Hippocampal formation (tissue), 2 donors: ENCODE measurements at places on chromosomes 2 and 18.

- DNase-seq, result no peak
These were observed 93.8 kb upstream of the REG3A start for GRCh38 chr2:79253243-79253774.

GRCh38 chr2:156883804-156884203 is 373.7 kb upstream of the GALNT5 start:
- no peak for DNase-seq

DNA sequence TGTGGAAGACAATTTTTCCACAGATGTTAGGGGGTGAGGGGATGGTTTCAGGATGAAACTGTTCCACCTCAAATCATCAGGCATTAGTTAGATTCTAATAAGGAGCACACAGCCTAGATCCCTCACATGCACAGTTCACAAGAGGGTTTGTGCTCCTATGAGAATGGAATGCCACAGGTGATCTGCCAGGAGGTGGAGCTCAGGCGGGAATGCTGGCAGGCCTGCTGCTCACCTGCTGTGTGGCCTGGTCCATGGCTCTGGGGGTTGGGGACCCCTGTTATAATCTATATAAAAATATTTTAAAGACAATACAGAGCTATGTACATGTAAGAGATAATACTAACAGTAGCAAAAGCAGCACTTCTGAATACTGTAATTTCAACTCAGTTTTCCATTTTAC is 19.2 kb downstream of the CWC22 start:
- DNase-seq, result no peak

GRCh38 chr2:66585587-66585986 is 150.7 kb downstream of the MEIS1 start:
- no peak for DNase-seq

DNA sequence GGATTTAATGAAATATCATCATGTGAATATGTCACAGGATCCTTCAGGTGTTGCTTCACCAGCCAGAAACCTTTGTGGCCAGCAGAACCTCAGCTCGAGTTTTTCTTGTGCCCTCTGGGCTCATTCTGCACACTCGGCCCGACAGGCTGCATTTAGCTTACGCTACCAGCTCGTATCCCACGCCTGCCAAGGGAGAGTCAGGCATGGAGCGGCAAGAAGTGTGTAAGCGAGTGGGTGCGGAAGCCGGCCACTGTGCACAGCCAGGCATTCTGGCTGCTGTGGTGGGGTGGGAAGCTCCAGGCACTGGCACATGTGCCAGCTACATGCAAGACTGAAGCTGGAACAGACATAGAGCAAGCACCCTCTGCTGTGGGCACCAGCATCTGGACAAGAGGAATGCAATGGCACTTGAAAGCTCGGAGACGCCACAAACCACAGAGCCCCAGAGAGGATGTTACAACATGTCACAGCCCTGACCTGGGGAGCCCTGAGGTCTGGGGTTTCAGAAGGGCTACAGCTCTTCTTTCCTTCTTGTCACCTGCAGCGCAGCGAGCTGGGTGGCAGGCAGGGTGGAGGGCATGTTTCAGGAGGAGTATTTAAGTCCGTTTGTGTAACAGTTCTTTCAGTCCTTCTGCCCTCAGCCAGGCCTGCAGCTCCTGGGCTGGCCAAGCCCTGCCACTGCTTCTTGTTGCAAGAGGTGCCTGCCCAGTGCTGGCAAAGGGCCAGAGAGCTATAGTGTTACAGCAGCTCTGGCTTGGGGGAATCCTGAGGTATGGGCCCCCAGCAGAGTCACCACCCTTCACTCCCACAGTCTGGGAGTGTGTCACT is 257.3 kb upstream of the HNMT start:
- no peak for DNase-seq

GRCh38 chr2:224638301-224638823 is 53.2 kb upstream of the CUL3 start:
- no peak for DNase-seq

- no peak for DNase-seq
These were observed 86.7 kb upstream of the KLF7 start for GRCh38 chr2:207252416-207252815.

GRCh38 chr18:77077941-77078689 is 54.5 kb downstream of the MBP start:
- no peak for DNase-seq

DNA sequence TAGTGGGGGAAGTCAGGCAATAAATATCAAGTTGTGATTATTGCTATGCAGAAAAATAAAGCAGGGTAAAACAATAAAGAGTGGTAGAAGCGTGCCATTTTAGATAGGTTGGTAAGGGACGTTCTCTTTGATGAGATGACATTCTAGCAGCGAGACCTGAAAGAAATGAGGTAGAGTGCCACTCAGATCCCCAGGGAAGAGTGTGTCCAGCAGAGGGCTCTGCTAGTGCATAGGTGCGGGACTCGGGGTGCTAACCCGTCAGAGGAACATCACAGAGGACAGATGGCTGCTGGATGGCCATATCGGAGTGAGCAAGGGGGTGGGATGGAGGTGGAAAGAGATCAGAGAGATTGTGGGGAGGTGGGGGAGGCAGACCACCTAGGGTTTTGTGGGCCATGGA is 16.3 kb upstream of the GTF2A1L start:
- peak; percentile 19 for DNase-seq

DNA sequence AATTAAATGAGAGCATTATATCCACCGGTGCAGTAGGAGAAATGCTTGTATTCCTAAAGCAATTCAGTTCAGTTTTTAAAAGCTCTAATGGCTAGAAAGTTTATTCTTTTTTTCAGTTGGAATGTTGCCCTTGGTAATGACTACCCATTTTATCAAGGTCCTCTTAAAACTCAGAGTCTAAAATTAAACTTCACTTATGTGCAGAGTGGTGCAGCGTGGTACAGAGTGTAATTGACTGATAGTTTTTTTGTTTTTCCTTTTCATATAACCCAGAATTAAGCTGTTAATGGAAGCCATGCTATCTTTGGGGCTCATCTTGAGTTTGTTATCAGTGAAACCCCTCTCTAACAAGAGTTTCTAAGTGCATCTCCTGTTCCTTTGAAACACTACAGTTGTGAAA is 21.4 kb downstream of the NCOA1 start:
- DNase-seq, result no peak

DNA sequence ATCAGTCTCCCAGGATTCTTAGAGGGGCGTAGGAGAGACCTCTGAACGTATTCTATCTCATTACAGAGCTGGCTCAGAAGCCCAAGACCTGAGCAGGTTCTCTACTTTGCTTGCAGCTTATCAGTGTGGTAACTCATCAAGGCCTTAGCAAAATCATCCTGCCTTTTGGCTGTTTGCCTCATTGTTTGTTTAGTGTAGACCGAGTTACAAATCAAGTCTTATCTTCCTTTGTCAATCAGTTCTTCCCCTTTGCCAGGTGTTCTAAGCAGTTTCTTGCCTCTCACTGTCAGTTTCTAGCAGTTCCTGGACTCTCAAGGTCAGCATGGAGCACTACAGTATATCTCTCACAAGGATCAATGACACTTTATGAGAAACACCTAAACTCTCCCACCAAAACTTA is 30.9 kb upstream of the NAB1 start:
- DNase-seq, result no peak

DNA sequence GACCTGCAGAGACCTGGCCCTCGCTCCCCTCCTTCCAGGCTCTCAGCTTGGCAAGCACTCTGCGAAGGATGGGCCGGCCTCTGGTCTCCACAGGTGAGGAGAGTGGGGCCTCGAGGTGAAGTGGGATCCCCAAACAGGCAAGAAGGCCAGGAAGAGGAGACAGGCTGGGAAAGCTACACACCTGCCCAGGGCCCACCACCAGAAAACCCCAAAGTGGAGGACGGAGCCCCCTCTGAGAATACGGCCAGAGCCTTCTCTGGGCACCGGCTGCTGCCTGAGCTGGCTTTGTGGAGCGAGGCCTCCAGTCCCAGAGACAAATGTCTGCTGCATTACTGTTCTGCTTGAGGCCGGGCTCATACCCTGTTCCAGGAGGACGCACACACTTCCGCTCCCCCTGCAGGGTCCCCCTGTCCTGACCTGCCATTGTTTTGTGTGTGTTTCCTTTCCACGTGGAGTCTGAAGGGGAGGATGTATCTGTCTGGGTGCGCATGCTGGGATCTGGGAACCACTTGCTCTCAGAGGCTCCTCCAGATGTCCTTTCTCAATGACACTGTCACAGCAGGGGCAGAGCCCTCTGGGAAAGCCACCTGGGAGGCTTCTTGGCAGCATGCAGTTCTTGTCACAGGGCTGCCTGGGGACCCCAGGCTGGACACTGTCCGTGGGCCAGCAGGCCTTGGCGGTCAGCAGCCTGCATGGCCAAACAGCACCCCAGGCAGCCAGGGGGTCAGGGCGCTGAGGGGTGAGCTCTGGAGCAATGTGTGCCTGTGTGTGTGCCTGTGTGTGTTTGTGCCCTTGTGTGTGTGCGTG is 20.8 kb downstream of the KCNF1 start:
- DNase-seq, result no peak

- no peak for DNase-seq
These were observed 115.7 kb upstream of the LRATD1 start for GRCh38 chr2:14516844-14517243.

DNA sequence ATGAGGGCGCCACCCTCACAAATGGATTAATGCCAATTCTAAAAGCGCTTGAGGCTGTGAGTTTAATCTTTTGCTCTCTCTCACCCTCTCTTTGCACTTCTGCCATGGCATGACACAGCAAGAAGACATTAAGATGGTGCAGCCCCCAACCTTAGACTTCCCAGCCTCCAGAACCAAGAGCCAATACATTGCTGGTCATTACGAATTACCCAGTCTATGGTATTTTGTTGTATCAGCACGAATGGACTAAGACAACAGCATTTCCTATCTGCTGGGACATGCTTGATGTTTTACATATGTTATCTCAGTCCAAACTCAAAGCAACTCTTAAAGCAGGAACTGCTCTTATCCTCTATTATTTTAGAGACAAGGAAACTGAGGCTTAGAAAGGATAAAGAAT is 222.9 kb downstream of the STK39 start:
- DNase-seq, result no peak

DNA sequence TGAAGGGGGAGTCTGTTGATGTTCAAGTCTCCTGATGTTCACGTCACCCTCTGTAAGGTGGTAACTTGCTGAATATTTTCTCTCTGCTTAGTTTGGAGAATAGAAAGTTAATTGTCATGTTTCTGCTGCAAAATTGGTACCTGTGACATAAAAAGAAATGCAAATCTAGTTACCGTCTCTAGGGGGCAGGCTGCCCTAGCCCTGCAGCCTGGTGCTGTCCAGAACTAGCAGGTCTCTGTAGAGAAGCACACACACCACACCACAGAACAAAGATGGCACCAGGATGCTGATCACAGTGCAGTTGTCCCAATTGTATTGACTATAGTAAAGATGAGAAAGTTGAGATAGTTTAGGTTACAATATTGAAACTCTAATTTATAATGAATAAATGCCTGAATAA is 47.0 kb downstream of the SLC9A4 start:
- no peak for DNase-seq

DNA sequence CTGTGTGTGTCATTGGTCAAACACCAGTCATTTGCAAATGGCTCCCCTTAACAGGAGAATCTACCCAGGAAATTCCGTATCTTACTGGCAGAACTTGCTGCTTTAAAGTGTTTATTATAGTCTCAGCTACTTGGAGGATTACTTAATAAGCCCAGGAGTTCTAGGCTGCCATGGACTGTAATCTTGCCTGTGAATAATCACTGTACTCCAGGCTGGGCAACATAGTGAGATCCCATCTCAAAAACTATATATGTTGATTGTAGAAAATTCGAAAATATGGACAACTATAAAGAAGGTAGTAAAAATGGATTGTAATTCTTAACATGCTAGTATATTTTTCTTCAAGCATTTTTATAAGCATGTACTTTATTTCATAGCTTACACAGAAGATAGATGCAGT is 4.5 kb downstream of the ATIC start:
- DNase-seq, result no peak

GRCh38 chr2:164621764-164622105 is 453 bp upstream of the GRB14 start:
- no peak for DNase-seq

GRCh38 chr2:235864733-235865515 is 303.3 kb downstream of the GBX2 start:
- no peak for DNase-seq

DNA sequence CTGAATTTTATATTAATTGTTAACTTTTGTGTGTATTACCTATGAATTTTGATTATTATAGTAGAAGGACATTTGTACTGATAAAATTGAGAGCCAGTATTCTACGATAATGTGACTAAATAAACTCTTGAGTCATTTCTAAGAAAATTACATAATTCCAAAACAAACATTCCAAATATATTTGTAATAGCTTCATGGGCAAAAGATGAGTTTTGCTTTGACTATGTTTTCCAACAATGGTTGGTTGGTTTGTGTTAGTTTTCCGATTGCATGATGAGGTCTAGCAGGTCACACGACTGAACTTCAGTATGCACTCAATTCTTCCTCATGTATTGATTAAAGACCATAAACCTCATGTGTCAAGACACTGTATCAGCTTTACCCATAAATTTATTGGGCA is 71.7 kb upstream of the WDR75 start:
- DNase-seq, result no peak

- no peak for DNase-seq
These were observed 1964.5 kb upstream of the PIK3C3 start for GRCh38 chr18:39990540-39990939.

DNA sequence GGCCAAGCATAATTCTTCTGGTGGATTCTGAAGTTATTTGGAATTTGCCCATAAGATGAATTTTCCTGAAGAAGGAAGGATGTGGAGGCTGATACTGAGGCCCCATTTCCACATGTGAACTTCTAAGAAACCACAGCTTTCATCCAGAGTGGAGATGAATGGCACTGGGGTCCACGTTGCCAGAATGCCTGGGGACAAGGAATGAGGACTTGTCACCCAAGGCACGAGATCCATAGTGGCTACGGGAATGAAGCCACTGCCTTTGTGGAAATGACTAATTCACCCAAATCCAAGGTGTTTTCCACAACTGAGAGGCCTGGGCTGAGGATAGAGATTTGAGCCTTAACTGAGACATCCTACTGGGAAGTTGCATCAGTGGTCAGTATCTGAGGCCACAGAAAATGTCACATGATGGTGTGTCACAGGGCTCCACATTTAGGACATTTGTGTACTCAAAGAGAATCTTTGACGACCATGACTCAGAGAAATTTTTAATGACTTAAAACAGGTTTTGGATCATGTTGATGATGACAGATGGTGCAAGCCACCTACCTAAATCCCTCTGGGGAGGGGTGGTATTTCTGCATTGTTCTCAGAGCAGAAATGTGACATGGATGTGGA is 286.1 kb downstream of the SOX11 start:
- DNase-seq, result no peak

GRCh38 chr2:10229462-10230099 is 73.1 kb upstream of the HPCAL1 start:
- no peak for DNase-seq

GRCh38 chr2:209383212-209383611 is 40.6 kb upstream of the MAP2 start:
- no peak for DNase-seq

DNA sequence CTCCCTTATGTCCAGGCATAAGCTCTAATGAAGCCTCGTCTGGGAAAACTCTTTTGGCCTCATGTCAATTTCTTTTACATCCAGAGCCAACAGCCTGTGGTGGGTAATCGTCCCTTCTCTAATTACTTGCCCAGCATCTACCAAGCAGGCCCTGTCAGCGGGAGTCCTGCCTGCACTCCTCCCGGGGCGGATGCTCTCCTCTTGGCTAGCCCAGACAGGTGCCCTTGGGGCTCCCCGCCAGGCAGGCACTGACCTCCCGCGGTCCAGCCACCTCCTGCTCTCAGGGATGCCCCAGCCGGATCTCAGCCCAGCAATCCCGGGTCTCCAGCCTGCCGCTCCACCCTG is 74.2 kb downstream of the NCAPH start:
- no peak for DNase-seq
